ENCODE measurements at places on chromosomes 4 and X.

GRCh38 chr4:165724786-165725185 is 148.3 kb upstream of the TLL1 start:
- DNase-seq: no peak

DNA sequence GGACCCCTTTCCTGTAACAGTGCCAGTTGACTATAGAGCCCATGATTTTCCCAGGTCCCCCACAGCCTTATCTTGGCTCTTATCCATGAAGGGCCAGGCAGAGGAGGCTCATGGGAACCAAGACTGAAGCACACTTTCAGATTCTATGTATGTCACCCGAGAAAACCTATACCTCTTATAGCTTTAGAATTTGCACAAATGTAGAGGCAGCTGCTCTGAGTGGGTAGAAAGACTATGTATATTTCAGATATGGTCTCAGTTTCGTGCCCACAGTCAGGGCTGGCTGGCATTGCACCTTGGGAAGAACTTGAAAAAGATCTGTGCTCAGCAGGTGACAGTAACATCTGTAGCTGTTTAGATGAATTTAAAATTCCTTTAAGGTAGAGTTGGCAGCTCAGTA is 8.3 kb upstream of the LNX1 start:
- no peak for DNase-seq

DNA sequence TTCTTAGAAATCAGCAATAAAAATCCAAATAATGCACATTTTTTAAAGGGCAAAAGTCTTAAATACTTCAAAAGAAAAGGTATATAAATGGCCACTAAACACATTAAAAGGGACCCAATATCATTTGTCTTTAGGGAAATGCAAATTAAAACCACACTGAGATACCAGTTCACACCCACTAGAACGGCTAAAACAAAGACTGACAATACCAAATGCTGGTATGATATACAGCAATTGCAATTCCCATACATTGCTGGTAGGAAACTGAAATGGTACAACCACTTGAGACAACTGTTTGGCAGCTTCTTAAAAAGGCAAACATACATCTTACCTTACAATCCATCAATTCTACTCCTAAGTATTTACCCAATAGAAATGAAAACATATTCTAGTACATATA is 33.7 kb downstream of the CAMK2D start:
- DNase-seq: no peak

- peak; percentile 83 for DNase-seq
These were observed 23.9 kb downstream of the APOO start for GRCh38 chrX:23883737-23884354.

DNA sequence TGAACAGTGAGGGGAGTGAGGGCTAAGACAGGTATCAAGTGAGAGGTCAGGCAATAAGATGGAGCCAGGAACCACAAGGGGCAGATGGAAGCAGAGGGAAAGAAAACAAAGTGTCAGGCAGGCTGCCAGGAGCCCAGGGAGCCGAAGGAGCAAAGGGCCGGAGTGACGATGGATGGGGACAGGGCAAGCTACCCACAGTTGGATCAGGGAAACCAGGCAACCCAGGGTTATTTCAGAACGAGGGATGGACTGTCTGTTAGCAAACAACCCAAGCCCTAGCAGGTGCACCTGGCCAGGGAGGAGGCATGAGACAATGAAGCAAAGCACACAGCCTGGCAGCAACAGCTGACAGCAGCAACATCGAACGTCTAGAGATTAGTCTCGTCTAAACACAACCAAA is 39.2 kb downstream of the SEL1L3 start:
- no peak for DNase-seq
